Activated CD4-positive, alpha-beta memory T cell treated with anti-CD3 and anti-CD28 coated beads for 36 hours (primary cell): ENCODE measurements at places on chromosomes 2 and 18. TPM values are rescaled to one million over a fixed set of nuclear protein-coding genes. Genes with fewer than 3 reads are reported as not detected.

DNA sequence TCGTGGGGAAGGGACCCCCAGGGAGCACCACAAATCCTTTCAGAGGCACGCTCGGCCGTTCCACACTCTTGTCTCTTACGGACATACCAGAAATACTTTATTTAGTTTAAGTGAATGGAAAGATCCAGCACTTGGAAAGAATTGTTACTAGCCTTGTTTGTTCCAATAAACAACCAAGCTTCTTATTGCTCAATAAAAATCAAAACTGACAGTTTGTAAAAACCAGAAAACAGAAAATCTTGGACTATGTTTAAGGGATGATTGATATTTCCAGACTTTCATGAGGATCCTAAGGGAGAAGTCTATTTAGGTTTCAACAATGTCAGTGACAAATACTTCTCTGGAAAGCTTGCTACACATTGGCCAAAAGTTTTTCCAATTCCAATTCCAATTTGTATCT is 31.6 kb upstream of the CCBE1 start:
- no peak for DNase-seq

SFTPB gene
- not detected for total RNA-seq

IGFBP2 gene
- total RNA-seq: 0.85 TPM

- no peak for DNase-seq
These were observed 851.8 kb upstream of the CRIM1 start for GRCh38 chr2:35503738-35504199.

DNA sequence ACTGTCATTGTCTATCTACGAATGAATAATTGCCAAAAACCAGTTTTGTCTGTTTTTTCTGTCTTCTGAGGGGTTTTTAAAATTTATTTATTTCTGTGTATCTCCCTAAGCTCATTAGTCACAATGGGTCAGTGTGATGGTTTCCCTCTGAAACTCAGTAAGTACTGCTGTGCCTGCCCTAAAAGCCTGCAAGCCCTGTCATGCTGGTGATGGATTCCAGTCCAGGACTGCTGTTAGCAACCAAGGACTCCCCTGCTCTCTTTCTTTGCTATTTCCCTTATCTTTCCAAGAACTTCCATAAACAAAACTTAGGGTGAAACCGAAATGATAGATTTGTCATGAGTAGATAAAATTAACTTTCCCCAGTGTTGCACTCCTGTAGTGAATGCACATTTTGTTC is 11.8 kb upstream of the DSG2 start:
- DNase-seq: no peak

DNA sequence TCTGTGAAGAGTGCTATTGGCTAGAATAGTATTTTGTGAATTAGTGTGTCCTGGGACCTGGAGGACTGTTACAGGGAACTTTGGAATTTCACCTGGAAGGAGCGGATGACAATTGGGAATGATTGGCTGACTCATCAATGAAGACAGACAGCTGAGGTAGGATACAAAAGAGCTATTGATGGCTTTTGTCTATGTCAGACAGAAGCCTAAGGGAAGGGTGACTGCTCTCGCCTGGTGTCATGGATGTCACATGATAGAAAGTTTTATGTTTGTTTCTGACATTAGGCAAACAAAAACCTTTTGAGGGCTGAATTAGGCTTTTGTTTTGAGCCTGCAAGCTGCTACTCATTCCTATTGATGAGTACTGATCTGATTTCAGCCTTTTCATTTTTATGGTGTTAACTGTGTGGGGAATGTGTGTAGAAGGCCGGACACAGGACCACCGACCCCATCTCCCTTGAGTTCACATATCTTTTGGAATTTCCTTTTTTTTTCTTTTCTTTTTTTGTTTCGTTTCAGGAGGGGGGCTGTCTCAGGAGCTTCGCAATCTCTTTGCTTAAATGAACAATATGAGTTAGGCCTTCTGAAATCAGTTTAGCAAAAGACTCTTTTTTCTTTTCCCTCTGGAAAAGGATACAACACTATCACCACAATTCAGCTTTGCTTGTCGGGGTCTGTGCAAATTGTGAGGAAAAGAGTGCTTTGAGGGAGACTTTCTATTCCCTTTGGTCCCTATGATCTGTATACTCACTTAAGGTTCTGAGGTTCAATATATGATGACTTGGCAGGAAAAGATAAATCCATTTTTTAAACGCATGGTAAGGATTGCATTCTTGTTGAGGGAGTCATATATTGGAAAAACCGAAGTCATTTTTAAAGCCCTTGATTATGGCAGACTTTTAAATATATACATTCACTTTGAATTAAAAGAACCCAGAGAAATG is 207.9 kb upstream of the FIGN start:
- no peak for DNase-seq

GRCh38 chr2:105747254-105747894 is 2.7 kb downstream of the NCK2 start:
- DNase-seq: no peak
